Neural crest cell (in vitro differentiated cells): ENCODE measurements at places on chromosomes 1 and 21.

GRCh38 chr21:32372755-32373154 lies 20.1 kb downstream of the URB1 start:
- no peak for DNase-seq

DNA sequence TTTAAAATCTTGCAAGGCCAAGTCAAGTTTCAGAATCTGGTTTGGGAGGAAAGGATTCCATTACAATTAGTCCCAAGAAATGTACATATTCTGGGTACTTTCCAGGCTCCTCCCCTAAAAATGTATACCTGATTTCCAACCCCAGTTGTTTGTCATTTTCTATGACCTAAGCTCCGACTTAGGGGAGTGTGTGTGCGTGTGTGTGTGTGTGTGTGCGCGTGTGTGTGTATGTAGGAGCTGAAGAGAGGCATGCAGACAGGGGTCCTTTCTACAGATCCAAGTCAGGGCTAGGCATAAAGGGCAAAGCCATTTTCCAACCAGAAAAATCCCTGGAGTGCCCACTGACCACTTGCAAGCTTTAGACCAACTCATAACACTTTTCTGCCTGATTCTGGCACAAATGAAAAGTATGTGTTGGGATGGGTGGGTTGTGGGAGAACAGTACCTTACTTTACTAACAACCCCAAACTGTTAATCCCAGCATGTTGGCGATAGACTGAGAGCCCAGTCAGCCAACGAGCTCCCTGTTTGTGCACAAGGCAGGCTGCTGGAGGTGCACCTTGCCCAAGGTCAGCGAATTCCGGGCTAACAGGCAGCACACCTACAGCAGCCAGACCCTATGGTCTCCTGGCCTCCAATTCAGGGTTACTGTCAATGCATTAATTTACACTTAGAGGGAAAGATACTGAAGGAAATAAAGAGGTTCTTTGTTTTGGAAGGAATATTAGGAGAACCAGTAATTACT lies 1.7 kb downstream of the TRABD2B start:
- DNase-seq, result no peak

- no peak for DNase-seq
Observed at GRCh38 chr1:235190431-235190830, 29.4 kb upstream of the RBM34 start.

DNA sequence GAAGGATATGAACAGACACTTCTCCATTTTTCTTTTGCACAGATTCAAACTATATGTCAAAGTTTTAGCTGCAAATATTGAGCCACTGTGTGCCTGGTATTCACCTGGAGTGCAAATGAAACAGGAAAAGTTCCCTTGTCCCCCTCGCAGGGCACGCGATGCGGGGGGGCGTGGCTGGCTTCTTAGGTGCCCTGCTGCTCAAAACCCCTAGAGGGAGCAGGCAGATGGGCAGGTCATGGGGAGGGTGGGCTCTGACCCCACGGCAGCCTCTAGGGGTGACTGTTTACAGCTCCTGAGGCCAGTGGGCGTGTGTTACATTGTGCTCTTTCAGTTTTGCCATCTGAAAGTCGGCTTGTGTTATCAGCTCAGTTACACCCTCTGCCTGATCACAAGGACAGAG lies 931.2 kb upstream of the B3GALT2 start:
- no peak for DNase-seq

DNA sequence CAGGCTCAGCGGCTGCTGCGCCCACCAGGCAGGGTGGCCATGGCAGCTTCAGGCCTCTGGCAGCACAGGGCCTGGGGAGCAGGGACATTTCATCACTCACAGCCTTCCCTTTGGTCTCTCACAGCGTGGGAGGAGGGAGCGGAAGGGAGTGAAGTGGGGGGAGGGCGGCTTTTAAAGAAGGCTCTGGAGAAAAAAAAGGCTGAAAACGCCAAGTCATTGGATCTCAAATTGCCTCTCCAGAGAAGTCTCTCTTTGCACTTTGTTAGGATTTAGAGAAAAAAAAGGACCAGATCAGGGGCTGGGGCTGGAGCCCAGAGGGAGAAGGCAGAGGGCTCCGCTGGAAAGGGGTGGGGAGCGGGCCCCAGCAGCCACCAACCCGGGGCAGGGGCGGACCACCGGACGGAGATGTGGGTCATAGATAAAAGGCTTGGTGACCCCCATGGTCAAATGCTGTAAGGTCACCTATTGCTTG lies 209.9 kb downstream of the GRIK3 start:
- peak; percentile 21 for DNase-seq

DNA sequence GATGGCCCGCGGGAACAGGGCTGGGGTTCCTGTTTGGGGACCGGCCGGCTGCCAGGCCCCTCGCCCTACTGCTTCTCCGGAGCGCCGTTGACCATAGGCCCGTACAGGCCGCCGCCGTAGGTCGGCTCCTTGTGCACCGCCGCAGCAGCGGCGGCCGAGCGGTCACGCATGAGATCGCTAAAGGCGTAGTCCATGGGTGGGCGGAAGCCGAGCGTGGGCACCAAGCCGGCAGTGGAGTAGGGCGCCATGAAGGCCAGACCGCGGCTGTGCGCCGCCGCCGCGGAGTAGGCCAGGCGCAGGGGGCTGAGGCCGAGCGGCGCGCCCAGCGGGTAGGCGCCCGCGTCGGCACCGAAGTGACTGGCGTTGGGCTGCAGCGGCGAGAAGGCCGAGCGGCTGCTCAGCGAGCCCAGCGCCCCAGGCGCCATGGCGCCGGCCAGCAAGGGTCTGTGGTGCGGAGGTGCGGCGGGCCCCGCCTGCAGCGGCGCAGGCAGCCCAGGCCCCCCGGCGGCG lies 4.6 kb downstream of the DMRTA2 start:
- DNase-seq, result no peak

GRCh38 chr1:162670928-162671663 lies 38.8 kb downstream of the DDR2 start:
- no peak for DNase-seq

DNA sequence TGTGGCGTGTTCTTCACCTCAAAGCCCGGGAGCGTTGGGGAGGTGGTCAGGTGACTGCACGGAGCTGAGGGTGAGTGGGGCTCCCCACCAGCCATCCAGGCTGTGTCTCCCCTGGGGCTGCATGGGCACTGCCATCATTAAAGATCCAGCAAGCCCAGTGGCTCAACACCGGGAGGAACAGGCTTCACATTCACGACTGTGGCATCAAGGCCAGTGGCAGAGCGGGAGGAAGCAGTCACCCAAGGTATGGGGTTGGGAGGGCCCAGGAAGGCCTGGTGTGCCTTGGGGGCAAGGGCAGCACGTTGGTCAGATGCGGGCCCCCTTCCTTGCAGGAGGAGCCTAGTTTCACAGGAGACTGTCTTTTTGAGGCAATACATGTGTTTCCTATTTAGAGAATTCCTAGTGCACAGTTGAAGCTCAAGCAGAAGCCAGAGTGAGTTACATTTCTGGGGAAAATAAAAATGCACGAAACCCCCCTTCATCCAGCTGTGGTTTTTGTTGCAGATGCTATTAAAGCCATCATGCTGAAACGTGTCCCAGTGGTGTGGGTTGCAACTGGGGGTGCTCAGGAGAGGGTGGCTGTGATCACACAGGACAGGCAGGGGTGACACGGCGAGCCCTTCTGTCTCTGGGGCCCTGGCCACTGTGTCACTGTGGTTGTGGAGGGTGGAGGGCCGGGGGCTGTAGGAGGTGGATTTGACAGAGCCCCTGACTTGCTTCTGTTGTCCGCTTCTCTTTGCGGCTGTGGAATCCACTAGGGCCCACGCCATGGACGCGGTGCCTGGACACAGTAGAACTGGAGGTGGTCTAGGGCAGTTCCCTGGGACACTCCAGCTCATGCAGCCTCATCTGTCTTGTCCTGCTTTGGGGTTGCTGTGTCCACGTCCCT lies 34.1 kb downstream of the SNAP47 start:
- no peak for DNase-seq

DNA sequence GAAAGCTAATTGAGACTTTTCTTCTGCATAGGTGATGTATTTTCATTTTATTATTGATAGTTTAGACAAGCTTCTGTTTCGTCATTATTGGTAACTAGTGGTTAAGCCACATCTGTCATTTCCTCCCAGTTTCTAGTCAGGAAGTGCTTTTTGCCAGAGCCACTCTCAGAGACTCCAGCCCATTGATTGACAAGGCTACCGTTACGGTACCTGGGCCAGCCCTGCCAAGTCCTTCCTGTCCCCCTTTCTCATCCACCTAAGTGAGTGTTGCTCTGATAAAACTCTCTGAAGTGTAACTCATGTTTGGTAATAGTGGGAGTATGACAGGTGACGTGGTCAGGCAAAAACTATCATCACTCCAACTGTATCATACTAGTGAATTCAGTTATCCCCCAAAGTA lies 29.6 kb upstream of the AGL start:
- no peak for DNase-seq

DNA sequence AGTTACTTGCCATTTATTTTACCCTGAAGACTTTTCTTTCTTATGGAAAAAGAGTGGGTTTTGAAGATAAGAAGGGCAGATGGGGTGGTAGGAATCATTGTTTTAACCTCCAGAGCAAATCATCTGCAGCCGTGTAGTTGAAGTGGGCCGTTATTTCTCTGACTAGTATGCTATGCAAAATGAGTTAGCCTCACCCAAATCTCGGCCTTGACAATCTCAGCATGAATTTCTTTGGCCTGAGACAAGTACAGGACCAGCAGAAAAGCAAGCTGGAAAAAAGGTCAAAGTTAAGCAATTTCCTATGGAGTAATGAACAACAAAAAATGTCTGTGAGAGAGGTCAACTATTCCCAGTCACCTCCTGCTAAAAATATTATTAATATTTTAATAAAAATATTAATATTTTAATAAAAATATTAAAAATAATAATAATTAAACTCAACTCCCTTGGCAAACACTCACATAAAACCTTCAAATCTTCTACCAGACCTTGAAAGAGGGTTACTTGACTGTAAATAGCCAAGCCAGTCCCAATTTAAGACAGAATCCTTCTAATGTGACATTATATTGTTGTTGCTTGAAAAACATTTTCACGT lies 6.8 kb upstream of the TEKT2 start:
- DNase-seq, result no peak

- no peak for DNase-seq
Observed at GRCh38 chr21:28550057-28550825, 442.4 kb downstream of the LTN1 start.

- no peak for DNase-seq
Observed at GRCh38 chr21:44762221-44763049, 39.2 kb downstream of the UBE2G2 start.

DNA sequence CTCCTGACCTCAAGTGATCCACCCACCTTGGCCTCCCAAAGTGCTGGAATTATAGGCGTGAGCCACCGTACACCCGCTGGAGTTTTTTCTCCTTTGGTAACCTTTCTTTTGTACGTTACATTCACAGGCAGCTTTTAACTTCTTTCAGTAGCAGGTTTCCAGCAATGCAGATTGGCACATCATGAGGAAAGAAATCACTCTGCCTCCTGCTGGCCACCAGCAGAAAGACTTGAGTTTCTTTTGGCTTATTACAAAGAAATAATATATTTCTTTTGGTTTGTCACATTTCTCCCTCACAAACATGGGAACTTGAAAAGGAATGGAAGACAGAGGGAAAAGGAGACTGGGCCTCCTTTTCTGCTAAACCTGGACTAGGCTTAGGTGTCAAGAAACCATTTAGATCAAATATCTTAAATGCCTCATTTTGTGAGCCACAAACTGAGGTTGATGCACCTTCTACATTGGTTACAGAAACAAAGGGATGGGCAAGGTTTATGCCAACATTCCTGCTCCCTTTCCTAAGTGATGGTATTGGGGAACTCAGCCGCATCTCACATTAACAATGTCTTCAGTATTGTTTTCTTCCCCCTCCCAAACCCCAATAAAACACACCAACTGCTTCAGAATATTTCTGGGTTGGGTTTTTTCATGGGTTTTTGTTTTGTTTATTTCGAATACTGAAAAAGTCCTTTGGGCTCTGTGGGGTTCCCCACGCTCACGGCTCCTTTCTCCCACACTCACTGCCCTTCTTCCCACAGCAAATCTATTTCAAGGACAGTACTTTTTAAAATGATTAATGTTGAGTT lies 7.7 kb downstream of the ENSA start:
- peak; percentile 22 for DNase-seq

- no peak for DNase-seq
Observed at GRCh38 chr1:212567638-212568037, 40.9 kb upstream of the ATF3 start.

DNA sequence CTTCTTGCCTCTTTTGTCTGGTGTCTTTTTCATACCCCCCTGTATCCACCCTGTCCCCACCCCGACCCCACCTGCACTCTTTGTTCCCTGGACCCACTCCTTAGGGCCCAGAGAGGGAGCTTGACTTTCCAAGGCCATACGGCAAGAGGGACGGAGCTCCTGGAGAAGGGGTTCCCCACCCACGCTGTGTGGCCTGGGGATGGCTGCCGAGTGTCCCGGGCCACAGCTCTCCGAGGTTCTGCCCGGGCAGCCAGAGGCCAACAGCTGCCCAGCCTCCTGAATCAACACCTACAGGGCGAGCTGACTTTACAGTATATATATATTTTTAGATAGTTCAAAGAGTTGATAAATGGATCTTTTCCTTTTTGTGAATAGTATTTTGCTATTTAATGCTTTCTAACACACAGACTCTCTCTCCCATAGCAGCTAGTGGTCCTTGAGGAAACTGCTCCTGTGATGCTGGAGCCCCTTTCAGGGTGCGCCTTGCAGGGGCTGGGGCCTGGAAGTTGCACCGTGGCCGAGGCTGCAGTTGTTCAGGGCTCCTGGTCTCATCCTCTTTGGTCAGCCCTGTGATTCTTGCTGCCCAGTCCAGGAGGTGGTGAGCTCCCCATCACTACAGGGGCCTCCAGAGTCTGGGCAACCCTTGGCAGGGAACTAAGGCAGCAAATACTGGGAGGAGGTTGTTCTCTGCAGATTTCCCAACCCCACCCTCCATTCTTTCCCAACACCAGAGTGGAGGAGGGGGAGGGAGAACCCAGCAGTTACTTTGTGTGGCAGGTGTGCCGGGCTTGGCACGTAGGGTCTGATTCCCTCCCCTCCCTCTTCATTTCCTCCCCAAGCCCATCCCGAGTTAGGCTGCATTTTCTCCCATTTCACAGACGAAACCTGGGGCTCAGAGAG lies 321.6 kb downstream of the PTPRU start:
- no peak for DNase-seq

DNA sequence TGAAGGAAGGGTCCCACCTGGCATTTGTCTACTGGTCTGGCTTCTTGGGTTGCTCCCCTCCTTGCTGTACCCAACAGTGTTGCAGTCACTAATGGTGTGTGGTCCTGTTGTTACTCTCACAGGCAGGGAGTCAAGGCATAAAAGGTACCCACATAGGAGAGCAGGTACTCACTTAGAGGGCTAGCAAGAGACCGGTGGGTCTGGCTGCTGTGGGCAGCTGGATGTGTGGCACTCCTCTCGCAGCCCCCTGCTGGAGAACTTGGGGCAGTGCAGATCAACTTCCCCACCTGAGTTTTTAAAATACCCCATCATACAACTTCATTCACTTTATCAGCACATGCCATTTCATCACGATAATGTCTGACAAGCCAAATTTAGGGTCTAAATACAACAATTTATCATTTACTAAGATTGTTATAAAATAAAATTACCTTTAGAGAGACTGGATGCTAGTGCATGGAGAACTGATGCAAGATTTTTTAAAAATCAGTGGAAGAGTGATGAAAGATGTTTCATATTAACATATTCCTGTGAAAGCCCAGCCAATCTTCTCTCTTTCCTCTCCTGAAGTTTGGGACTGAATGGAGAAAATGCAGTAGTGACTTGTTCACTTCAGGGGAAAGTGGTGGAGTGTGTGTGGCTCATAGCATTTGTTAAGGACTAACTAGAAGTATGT lies 42.8 kb downstream of the ACP6 start:
- peak; percentile 52 for DNase-seq

GRCh38 chr1:152795686-152796085 lies 835 bp upstream of the LCE1D start:
- DNase-seq, result no peak

GRCh38 chr1:156852418-156852874 lies 6.5 kb downstream of the INSRR start:
- DNase-seq, result no peak
